ENCODE measurements at places on chromosomes 11 and 22.

DNA sequence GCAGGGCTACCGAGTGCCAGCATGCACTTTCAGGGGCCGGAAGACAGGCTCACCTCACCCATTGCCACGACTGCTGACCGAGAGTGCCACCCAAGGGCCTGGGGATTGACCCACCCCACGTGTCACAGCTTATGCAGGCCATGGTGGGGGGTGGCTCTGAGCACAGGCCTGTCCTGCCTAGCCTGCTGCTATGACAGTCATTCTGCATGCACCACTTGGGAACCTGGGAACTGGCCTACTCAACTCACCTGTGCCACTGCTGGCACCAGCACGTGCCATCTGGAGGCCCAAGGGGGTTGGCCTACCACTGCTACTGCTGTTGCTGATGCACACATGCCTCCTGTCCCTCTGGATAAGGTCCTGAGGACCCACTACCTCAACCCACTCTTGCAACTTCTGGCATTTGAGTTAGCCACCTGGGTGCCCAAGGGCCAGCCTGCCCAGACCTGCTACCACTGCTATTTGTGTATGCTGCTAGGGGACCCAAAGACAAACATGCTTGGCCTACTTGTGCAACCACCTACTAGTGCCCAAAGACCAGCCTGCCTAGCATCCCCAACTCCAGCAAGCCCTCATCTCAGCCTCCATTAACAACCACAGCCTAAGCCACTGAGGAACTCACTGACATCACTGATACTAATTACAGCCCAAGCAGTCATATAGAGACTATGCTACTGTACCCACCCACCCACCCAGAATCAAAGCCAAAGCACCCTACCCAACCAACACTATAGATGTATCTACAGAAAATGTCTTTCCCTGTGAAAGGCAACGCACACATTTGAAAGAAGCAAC, 59.0 kb upstream of the NARS2 start:
- DNase-seq, result no peak

DNA sequence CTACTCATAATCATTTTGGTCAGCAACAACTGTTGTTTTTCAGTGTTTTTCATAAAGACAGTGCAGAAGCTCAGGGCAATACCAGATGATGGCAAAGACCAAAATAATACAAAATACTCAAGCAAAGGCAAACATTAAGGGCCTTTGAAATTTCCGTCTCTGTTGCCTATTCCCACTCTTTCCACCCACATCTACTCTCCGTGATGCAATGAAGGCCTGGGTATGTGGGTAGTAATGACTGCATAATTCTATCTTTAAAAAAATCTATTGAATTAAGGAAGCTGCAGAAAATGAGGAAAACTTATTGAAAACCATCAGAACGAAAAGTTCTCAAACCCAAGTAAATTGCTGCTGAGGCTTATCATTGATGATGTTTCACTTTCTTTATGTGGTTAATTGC, 203.3 kb downstream of the MAML2 start:
- DNase-seq, result no peak

DNA sequence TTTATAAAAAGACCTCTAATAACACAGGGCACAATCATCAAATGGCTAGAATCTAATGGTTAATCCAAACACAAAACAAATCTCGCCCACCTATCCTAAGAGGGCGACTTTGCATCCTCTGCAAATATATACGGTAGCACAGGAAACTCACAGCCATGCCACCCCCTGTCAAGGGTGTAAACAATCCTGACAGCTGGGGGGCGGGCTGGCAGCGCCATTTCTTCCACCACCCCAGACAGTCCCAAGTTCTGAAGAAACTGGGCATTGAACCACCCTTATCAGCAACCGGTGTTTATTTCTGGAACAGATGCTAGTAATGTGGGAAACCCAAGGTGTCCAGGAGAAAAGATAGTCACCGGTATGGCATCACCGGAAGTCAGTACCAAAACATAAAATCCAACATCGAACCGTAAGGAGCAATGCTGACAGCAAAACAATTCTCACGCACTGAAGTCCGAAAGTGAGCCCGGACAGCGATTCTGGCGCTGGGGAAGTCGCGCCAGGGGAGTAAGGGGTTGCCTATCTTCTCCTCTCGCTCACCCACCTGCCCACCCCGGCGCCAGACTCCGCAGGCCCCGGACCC, 825 bp downstream of the FBXO3 start:
- peak; percentile 37 for DNase-seq

GRCh38 chr22:38863531-38864131, 8.4 kb downstream of the CBX6 start:
- no peak for DNase-seq

DNA sequence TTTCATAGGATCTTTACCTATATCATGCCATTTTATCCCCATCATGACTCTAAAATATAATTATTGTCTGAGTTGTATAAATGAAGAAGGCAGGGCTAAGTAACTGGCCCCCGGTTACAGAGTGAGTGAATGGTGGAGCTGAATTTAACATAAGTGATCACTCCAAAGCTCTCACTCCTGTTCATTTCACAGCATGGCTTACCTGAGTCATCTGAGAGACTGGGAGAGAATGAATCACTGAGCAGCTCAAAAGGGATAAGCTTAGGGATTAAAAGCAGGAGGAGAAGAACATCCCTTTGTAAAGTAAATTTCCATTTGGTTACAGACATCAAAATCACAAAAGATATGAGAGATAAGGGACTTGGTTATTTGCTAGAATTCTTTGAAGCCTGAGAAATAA, 294.0 kb upstream of the CTSC start:
- no peak for DNase-seq

GRCh38 chr11:70141486-70142220, 61.4 kb upstream of the FADD start:
- DNase-seq, result no peak

- peak; percentile 86 for DNase-seq
These were observed 2.7 kb upstream of the CDC42BPG start for GRCh38 chr11:64846998-64847666.

GRCh38 chr22:29867260-29867659, 15.7 kb upstream of the MTMR3 start:
- DNase-seq, result no peak

DNA sequence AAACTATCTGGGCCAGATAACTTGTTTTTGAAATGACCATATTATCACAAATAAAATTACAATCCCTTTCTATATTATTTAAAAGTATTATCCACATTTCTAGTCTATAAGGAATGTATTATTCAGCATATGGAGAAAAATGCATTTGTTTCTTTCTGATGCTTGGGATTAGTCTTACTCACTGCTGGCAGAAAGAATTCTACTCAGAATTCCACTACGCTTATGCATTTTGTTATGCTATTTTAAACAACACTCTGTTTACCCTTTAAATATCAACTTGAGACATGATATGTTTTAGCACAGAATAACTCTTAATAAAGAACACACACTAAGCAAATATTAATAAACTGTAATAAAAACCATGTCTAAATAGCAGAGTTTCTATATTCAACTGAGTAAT, 77.6 kb upstream of the ANO3 start:
- no peak for DNase-seq

DNA sequence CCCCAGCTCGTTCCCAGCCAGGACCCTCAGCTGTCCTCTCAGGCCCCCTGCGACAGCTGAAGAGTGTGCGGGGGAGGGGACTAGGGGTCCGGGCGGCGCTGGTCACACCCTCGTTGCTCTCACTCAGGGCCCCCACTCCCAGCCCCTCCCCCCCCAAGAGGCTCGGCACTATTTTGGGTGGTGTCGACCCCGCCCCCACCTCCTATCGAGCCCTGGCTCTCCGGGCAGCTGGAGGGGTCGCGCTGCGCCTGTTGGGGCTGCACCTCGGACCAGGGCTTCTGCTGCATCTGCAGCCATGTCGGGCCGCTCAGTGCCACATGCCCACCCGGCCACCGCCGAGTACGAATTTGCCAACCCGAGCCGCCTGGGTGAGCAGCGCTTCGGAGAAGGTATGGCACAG, at the start of gene HSPB2:
HSPB2 (plus strand) TSS at position 200 of the 400 bp plus-strand sequence; CDS start at position 296, 96 bp downstream.
- no peak for DNase-seq

GRCh38 chr22:22720201-22720723, 75.8 kb downstream of the GGTLC2 start:
- DNase-seq, result peak; percentile 20

GRCh38 chr11:125451400-125452124, 44.5 kb downstream of the FEZ1 start:
- DNase-seq, result no peak
